ENCODE measurements at places on chromosomes 12 and 14.

GRCh38 chr12:120720234-120720986 lies 5.2 kb upstream of the ACADS start:
- DNase-seq: no peak

- no peak for DNase-seq
Measured at GRCh38 chr12:26523708-26524150, 309.3 kb downstream of the ITPR2 start.

- no peak for DNase-seq
Measured at GRCh38 chr14:35079742-35080141, 33.7 kb downstream of the FAM177A1 start.

- DNase-seq: no peak
Measured at GRCh38 chr14:34593740-34594375, 36.1 kb downstream of the SNX6 start.

- DNase-seq: no peak
Measured at GRCh38 chr12:22692964-22693555, 68.1 kb downstream of the ETNK1 start.

- no peak for DNase-seq
Measured at GRCh38 chr14:103862393-103862782, 15.0 kb upstream of the PPP1R13B start.

- no peak for DNase-seq
Measured at GRCh38 chr12:132310181-132311040, 19.0 kb downstream of the GALNT9 start.

DNA sequence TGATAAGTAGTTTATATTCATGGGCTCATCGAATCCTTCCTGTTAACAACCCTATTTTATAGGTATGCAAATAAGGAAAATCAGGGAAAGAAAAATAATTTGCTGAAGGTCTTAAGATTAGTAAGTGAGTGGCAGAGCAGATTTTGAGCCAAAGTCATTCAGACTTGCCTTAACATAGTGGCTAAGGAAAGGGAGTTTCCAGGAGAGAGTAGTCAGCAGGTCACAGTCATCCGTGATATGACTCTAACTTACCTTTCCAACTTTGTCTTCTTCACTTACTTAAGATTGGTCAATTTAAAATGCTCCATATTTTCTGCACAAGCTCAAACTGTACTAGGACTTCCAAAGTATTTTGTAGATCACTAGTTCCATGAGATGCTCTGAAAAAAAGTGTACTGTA lies 46.6 kb downstream of the AKAP6 start:
- DNase-seq: no peak

DNA sequence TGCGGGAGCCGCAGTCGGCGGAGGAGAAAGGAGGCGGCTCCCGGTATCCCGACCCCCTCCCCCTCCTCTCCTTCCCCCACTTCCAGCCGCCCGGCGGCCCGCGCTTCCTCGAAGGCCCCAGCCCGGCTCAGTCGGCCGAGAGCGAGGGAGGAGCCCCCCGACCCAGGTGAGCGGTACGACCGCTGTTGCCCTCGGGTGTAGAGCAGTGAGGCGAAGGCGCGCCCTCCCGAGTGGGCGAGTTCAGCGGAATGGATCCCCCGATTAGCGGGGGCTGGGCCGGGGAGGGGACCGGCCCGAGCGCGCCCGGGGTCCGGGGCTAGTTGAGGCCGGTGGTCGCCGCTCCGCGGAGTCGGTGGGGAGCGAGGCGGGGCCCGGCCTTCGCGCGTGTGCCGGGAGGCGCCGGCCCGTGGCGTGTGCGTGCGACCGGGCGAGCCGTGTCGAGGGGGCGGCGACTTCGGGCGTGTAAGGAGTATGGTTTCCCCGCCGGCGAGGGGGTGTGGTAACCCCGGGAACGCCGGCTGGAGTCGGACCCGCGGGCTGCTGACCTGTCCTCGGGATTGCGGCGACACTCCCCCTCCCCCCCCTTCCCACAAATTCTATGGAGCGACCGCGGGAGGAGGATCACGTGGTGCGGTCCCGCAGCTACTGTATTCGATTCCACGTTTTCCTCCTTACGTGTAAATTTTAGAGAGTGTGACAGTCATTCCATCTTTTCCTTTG lies 501 bp downstream of the RIMKLB start:
- peak; percentile 43 for DNase-seq

DNA sequence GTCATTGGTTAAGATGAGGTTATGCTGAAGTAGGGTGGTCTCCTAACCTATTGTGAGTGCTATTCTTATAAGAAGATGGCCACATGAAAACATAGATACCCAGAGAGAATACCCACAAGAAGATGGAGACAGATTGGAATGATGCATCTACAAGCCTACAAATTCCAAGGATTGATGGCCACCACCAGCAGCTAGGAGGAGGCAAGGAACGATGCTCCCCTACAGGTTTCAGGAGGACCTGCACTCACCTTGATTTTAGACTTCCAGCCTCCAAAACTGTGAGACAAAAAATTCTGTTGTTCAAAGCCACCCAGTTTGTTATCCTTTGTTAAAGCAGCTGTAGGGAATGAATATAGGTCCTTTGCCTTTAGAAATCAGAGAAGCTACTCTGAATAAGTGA lies 227.4 kb downstream of the NEDD1 start:
- no peak for DNase-seq

- DNase-seq: no peak
Measured at GRCh38 chr12:54051874-54052437, 1.7 kb upstream of the HOXC4 start.

GRCh38 chr12:43290836-43291235 lies 261.2 kb downstream of the ADAMTS20 start:
- no peak for DNase-seq

GRCh38 chr14:105102893-105103292 lies 37.7 kb upstream of the GPR132 start:
- no peak for DNase-seq

GRCh38 chr14:78873581-78873980 lies 703.4 kb downstream of the NRXN3 start:
- no peak for DNase-seq

- no peak for DNase-seq
Measured at GRCh38 chr12:95277139-95277538, 59.5 kb downstream of the VEZT start.

DNA sequence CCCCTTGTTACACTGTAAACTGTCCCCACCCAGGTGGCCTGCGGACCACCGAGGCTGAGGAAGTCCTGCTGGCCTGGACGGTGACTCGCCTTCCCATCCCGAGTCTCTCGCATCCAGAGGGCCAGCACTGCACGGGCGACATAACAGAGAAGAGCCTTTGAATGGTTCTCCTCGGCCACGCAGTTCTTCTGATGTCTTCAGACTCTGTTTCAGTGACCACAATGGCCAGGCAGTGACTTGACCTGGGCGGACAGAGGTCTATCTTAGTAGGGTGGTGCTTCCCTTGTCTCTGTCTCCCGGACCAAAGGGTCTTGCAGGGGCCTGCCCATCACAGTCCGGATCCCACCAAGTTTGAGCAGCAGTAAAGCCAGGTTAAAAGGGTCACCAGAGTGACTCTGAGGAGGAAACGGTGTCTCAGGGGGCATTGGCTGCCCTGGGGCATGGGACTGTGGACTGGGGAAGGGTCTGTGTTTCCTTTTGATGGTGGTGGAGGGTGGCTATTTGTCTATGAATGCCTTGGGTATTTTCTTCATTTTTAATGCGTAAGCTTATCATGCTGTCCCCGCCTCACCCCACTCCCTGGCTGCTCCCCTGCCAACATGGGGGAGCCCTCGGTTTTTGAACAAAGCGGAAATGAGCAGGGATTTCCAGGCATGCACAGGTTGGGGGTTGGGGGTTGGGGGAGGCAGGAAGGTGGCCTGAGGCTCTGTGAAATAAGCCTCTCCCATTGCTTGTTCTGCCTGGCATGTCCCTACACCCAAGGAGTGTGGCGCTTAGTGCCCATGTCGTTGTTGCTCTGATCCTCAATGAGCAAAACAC lies 10.3 kb downstream of the KRT85 start:
- DNase-seq: no peak

DNA sequence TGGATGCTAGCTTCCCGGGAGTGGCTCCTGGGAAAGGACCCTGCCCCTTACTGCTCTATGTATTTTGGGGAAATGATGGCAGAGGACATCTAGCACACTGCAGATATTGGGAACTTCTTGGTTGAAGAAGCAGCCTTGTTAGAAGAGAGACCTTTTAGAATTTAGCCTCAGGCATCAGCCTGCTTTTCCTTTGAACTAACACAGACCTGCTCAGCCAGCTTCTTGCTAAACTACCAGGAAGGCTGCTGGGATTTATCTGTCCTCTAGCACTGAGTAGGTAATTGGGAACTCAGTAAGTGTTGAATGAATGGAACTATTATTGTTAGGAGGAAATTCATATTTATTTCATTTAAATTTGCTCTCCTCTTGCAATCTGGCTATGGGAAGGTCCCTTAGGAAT lies 77.3 kb downstream of the DRAM1 start:
- DNase-seq: no peak

- DNase-seq: no peak
Measured at GRCh38 chr12:66598079-66598478, 80.8 kb downstream of the GRIP1 start.

DNA sequence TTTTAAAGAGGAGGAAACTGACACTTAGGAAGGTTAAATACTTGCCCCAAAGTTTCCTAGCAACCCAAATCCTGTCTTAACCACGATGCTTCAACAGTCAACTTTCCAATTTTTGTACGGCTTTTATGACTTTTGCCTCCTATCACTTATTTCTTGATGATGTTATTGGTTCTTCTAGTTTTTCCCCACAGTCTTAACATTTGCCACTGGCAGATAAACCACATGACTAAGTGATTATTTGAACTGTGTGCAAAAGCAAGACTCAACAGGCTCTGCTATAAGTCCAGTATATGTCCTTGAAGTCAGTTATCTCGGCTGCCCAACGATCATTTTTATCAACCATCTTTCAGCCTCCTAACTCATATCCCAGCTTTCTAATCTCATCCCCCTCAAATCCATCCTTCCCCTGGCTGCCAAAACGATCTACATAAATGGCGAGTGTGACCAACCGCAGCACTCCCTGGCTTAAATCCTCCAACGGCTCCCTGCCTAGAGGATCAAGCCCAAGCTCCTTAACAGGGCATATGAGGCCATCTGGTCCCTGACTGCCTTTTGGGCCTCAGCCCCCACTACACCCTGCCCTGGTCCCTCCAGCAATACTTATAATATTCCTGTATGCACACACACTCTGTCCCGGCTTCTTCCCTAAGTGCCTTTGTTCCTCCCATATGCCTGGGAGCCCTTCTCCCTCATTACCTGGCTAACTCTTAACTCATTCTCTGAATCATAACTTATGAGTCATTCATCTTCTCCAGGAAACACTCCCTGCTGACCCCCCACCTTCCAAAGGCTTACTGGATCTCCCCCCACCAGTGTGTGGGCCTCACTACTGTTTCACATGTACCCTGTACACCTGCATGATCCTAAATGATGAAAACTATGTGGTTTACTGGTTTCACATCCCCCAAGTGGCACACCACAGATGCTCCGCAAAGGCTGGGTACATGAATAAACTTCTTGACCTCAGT lies 8.8 kb downstream of the VPS37B start:
- no peak for DNase-seq

GRCh38 chr12:24473097-24473496 lies 475.8 kb downstream of the BCAT1 start:
- DNase-seq: no peak

GRCh38 chr12:132204063-132204792 lies 60.0 kb downstream of the NOC4L start:
- DNase-seq: no peak

- peak; percentile 39 for DNase-seq
Measured at GRCh38 chr12:107014055-107014454, 27.1 kb upstream of the MTERF2 start.

DNA sequence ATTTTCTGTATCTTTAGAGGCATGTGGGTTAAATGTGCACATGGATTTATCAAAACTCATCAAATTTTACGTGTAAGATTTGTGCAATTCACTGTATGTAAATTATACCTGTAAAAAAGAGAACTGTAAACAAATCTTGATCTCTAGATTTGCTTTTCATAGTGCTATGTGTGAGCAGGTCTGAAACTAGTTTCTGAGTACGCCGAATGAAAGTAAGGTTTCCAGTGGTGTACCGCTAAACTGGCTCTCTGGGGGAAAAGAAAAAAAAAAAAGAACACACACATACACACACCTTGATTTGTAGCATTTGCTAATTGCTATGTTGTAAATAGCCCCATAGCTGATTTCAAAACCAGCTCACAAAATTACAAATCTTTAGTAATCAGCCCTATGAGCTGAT lies 8.6 kb upstream of the SLC41A2 start:
- no peak for DNase-seq

DNA sequence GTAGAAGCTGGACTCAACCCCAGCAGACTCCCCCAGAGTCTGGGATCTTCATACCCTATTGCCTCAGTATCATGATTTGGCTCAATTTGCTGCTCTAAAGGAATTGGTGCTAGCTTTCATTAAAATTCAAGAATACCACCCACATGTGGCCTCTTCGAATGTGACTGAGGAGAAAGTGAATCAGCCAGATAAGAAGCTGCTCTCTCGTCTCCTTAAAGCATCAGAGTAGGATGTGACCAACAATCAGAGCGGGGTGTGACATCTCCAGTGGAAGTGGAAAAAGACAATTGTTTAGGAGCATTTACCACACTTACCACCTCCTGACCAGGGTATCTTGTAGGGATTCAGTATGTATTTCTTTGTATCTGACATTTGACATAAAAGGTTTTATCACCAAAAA lies 278.2 kb upstream of the DIO2 start:
- no peak for DNase-seq

GRCh38 chr12:71303199-71303598 lies 136.4 kb upstream of the LGR5 start:
- DNase-seq: no peak

DNA sequence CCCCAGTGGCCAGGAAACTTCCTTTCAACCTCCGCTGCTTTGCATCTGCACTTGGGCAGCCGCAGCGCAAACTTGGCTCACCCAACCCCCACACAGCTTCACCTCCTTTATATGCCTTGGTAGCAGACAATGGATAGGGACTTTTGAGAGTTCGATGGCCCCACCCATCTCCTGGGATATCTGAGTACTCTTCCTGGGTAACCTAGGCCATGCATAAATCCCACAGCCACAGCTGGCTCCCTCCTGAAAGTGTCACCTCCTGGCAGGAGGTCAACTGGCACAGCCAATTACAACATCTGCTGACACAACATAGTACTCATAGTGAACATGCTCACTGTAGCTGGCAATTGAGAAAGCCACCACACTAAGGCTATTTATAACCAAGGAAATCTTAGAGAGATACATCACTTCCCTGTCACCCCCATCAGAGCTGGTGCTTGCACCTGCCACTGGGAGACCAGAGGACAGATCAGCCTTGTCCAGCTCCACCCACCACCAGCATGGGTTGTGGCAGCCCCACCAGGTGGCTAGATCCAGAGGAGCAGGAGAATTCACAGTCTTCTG lies 410.0 kb downstream of the SYT1 start:
- no peak for DNase-seq
